ENCODE measurements at places on chromosomes 11 and 22.

- DNase-seq, result peak; percentile 55
Observed at GRCh38 chr11:95790933-95791708, 823 bp downstream of the CEP57 start.

DNA sequence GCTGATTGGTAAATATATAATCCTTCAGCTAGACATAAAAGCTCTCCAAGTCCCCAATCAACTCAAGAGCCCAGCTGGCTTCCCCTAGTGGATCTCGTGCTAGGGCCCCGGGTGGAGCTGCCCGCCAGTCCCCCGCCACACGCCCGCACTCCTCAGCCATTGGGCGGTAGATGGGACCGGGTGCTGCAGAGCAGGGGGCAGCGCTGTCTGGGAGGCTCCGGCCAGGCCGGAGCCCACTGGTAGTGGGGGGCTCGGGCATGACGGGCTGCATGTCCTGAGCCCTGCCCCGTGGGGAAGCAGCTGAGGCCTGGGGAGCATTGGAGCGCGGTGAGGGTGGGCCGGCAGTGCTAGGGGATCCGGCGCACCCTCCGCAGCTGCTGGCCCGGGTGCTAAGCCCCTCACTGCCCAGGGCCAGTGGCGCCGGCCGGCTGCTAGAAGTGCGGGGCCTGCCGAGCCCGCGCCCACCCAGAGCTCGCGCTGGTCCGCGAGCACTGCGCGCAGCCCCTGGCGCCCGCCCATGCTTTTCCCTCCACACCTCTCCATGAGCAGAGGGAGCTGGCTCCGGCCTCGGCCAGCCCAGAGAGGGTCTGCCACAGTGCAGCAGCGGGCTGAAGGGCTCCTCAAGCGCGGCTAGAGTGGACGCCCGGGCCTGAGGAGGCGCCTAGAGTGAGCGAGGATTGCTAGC, 1680.6 kb upstream of the RAG2 start:
- no peak for DNase-seq

DNA sequence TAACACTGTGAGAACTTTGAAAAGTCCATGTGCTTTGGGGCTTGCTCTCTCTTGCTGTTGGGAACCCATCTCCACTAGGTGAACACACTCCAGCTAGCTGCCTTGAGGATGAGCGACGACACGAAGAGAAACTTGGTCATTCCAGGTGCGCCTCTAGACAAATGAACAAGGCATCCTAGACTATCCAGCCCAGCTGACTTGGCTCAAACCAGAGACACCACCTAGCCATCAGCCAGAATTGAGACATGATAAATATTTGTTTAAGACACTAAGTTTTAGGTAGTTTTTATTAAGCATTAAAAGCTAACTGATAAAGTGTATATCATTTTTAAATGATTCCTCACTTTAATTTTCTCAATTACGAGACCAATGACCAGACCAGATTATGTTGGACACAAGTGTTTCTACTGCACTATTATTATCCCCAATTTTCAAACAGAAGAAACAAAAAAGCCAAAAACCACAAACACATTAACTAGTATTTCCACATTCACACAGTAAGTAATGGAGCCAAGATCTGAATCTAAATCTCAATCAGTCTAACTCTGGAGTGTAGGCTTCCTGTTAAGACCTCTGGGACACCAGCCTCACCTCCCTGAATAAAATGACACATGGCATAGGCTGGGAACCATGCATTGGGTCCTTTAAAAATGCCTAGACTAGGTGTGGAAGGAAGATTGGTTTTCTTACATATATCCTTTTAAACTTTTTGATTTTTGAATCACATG, 70.4 kb downstream of the GDPD4 start:
- no peak for DNase-seq

DNA sequence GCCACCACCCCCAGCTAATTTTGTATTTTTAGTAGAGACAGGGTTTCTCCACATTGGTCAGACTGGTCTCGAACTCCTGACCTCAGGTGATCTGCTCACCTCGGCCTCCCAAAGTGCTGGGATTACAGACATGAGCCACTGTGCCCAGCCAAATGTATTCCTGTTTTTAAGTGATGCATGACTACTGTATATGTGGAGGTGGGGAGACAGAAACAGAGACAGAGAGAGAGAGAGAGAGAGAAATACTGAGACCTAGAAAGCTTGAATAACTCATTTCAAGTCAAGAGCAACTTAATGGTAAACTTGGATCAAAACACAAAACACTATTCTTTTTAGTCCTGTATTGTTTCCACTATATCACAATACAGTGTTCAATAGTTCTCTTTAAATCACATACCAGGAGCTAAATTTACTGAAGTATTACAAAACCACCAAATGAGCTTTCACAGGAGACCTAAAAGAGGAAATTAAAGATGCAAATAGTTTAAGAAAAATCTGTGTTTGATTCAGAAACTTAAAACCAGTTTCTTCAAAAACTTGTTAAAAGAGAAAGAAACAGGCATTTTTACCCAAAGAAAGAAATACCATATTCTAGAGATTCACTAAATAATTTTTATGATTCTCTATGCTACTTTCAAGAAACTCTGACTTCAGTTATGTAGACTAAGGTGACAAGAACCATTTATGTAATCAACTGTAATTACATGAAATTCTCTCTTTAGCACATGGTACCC, 188.7 kb downstream of the ETS1 start:
- DNase-seq, result no peak

DNA sequence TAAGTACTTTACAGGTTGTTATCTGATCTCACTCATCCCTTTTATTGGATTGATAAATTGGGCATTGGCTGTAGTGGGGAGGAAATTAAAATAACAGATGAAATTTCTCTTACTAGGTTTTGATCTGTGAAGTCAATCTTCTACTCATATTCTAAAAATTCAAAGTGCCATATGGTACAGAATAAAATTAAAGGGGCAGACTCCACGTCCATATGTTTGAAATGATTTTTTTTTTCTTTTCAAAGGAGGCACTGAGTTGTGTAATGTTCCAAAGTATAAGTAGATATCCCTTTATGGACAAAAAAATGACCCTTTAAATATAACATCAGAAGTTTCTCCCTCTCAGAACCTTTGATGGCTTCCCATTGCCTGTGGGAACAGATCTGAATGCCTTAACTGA, 207.4 kb downstream of the DBX1 start:
- DNase-seq, result no peak

DNA sequence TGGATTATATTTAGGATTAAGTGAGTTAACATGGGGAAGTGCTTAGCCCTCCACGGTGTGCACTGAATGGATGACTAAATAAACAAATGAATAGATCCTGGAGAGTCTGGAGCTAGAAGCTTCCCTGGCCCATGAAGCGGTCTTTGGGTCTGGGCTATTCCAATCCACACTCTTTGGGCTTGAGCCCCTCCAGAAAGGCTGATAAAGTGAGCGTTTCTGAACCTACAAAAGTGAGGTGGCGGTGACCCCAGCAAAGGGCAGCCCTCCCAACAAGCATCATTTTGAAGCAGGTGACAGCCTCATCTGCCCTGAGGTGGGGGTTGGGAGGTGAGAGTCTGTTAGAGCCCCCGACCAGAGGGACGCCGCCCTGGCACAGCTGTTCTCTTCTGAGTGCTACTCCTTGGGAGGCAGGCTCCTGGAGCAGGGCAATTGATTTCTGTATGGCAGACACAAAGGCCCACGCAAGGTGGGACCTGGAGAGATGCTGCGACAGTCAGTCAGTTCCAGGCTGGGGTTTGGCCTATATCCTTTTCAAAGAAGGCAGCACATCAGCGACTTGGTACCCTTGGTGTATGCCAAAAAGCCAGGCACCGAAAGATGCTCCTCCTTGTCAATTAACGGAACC, 157.8 kb downstream of the CACNA1I start:
- DNase-seq, result no peak

DNA sequence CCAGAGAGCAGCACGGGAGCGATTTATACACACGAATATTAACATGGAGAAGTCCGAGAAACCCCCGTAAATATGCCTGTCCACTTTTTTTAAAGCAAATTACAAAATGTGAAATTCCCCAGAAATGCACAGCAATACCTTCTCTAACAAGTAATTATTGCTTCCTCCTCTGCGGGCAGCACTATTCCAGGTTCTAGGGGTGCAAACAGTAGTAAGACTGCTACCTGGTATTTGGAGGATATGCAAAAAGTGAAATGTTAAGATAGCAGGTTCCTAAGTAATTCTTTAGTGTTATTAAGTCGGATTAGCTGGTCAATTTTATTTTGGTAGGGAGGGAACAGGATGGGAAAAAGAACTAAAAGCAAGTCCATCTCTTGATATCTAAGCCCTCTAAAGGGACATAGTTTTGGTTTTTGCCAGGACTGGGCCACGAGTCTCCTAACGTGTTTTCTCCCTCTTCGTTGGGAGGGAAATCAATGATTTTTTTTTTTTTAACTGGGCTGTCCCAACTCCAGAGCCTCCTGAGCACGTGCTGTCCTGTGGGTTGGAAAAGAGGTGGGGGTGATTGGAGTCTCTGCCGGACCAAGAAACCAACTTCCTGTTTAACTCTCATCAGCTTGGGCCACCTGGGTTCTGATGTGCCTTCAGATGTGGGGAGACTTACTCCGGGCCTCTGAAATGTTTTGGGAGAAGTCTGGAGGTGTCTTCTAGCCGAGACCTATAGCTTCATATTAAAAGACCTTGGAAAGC, 1.7 kb upstream of the XBP1 start:
- no peak for DNase-seq

- no peak for DNase-seq
Observed at GRCh38 chr11:72924568-72925190, 110.5 kb downstream of the ATG16L2 start.

- no peak for DNase-seq
Observed at GRCh38 chr11:75317446-75318122, 33.9 kb downstream of the ARRB1 start.

DNA sequence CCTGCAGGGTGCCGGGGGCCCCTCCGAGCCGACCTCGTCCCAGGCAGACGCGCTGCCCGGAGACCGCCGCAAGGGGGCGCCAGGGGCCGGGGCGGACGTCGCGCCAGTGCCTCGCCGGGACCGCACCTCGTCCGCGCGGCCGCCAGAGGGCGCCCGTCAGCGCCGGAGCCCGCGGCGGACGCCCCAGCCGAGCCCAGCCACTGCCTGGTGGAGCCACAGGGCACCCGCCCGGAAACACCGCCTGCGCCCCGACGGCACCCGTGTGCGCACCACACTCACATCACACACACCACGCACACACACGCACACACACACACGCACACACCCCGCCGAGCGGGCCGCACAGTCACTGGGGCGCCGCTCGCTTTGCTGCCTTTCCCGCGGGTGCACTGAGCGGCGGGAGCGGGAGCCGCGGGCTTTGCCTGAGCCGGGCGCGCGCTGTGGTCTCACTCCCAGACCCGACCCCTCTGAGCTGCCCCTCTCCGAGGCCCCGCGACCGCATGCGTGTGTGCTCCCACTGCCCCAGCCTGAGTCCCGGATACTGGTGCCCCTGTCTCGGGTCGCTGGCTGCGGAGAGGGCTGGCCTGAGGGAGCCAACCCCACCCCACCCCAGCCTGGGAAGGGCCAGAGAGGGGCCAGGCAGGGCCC, 449.3 kb downstream of the OPCML start:
- peak; percentile 15 for DNase-seq

DNA sequence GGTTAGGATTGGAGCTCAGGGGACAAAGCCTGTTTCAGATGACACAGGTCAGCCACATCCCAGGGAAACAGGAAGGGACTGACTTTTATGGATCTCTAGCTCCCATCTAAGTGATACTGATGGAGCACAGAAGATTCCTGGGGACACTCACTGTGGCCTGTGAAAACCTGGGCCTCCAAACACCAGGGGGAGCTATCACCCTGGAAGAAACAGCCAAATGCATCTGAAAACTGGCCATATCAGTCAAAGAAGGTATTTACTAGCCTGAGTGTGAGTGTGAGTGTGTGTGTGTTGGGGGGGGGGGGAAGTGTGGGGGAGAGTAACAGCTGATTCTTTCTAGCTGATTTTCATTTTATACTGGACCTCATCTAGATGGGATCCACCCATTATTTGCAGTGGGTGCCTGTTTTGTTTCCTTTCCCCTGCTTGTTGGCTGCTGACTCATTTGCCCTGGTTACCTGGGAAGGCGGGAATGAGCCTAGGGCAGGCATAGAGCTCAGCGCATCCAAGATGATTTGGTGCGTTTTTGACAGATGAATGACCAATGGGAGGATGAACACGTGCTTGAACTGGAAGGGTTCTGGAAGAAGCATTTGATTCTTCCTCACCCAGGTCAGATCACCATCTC, 284.0 kb downstream of the KIRREL3 start:
- DNase-seq, result peak; percentile 78

GRCh38 chr11:112836256-112836602, 125.0 kb upstream of the NCAM1 start:
- no peak for DNase-seq

- DNase-seq, result no peak
Observed at GRCh38 chr11:71185411-71185810, 67.0 kb downstream of the SHANK2 start.
